ENCODE measurements at places on chromosomes 7 and 10.

- peak; percentile 78 for DNase-seq
Measured at GRCh38 chr7:92778972-92779371, 57.4 kb downstream of the CDK6 start.

GRCh38 chr10:36281831-36282331 lies 639.8 kb upstream of the FZD8 start:
- DNase-seq, result no peak

DNA sequence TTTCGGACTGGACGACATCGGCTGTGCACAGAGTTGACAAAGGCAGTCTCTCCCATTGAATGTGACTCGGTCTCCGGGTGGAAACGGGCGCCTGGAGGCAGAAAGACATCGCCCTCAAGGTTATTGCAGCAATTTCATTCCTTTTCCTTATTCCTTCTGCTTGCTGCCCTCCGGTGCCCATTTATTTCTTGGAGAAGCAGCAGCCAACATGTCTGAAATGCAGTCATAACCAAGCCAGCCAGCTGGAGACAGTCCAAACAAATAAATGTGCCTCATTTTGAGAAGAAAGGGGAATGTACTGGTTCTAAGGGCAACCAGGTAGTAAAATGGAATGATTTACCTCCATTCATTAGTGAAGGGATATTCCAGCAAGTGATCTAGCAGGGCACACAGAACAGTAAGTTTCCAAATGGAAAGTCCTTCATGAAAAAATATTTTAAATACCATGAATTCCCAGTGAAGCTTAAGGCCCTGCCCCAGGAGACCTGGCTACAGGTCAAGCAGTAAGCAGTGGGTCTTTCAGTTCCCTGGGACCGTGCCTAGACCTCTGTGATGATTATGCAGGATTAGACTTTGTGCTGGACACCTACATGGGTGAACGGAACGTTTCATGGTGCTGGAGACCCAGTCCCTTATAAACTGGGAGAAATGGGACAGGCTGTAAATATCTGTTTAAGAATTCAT lies 86.6 kb downstream of the ABLIM1 start:
- DNase-seq, result no peak

DNA sequence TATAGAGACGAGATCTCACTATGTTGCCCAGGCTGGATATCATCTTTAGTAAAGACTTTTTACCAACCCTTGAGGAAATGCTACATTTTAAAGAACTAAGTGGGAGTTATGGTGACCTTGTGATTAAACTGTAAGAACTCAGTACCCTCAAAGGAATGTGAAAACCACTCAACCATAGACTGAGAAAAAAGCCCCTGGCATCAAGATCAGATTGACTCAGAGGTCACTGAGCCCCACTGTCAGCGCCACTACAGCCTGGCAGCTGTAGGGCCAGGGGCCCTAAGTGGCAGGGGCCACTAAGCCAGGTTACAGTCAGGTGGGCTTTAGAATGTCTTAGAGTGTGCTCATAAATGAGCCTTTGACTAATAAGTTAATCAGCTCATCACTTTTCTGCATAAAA lies 55.9 kb downstream of the APBB1IP start:
- DNase-seq, result no peak

- no peak for DNase-seq
Measured at GRCh38 chr10:77699080-77699645, 61.6 kb upstream of the KCNMA1 start.

GRCh38 chr7:146636581-146636980 lies 520.0 kb downstream of the CNTNAP2 start:
- no peak for DNase-seq

DNA sequence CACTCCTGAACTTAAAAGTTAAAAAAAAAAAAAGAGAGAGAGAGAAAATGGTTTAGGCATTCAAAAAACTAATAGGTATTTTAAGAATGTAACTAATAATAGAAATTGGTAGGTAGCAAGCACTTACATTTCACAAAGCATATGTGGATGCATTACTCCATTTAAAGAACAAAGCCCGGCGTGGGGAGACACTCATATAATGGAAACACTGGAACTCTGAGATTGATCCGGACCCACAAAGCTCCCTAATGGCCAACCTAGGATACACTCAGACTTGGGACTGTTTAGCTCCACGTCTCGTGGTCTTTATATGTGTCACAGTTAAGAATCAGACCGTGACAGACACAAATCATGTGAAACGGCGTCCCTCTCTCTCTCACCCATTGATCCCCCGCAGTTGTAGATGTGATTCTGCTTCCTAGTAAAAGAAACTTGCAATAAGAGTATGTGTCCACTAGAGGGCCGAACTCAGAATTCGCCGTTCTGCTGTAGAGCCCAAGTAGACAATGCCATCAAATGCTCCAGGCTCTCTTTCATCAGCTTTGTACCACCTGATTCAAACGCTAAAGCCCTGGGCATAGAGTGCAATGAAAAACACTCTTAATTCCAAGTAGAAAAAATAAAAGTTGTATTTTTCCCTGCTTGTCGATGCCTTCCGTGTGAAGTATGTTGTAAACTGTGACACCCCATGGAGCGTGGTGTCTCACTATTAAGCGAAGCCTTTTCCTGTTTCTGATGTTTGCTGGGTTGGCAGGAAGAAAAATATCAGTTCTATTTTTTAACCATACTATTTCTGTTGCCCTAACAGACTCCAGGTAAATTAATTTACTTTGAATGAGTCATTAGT lies 429.0 kb upstream of the MTPN start:
- DNase-seq, result peak; percentile 22

DNA sequence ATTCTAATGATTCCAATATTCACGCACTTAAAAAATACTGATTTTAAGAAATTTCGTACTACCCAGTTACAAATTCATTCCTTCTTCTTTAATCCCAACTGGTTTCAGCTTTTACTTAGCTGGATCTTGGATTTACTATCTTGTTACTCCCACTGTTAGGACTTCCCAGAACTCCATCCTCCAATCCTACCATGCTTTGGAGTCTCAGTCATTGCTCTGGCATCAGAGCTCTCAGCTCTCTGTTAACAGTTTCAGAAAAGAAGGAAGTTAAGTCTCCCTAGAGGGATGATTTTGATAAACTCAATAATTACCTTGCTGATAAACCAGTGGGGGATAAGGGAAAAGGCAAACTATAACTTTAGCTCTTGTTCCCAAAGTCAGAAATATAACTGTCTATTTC lies 9.5 kb downstream of the PPA1 start:
- no peak for DNase-seq
